ENCODE measurements at places on chromosomes 6 and 20. TPM values are rescaled to one million over a fixed set of nuclear protein-coding genes. Genes with fewer than 3 reads are reported as not detected.

DNA sequence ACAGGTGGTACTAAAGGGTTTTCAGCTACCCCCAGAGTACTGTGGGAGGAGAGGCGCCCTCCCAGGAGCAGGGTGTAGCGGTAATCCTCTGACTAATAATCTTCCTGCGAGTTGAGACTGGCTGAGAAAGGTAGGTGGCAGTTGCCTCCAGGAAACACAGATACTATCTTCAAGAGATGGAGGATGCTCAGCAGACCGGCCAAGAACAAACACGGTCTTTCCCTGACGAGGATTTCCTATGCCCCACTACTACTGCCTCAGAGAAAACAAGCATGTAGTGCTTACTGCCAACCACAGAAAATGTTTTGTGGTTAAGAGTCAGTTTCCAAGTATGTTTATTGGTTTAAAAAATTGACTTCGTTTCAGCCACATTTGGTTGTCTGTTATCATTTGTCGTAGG, 26.8 kb downstream of the C6orf89 start:
- no peak for DNase-seq

The IL17F gene
- not detected for total RNA-seq

GRCh38 chr6:11291582-11291981, 59.1 kb upstream of the NEDD9 start:
- DNase-seq: no peak

DNA sequence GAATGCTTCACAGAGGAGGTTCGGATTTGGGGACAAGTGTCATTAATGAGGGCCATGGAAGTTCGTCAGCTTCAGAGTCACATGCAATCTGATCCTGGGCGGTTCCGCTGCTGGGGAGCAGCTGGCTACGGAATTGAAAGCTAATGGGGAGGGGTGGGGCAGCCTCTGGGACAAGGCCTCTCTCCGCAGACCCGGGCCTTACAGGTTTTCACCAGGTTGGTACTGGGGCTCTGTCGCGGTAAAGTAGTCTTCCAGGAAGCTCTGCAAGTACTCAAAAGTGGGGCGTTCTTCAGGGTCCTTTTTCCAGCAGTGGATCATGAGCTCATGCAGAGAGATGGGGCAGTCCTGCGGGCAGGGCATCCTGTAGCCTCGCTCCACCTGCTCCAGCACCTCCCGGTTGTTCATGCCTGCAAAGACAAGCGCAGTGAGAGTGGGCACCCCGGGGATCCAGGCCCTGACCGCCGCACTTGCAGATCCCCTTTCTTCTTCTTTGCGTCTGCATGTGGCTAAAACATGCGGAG, 55.9 kb upstream of the TRAF3IP2 start:
- peak; percentile 80 for DNase-seq

- no peak for DNase-seq
These were observed 38.0 kb downstream of the C20orf203 start for GRCh38 chr20:32635764-32636163.

The BNIP5 gene
- not detected for total RNA-seq

The DBNDD2 gene
- 28.0 TPM for total RNA-seq

DNA sequence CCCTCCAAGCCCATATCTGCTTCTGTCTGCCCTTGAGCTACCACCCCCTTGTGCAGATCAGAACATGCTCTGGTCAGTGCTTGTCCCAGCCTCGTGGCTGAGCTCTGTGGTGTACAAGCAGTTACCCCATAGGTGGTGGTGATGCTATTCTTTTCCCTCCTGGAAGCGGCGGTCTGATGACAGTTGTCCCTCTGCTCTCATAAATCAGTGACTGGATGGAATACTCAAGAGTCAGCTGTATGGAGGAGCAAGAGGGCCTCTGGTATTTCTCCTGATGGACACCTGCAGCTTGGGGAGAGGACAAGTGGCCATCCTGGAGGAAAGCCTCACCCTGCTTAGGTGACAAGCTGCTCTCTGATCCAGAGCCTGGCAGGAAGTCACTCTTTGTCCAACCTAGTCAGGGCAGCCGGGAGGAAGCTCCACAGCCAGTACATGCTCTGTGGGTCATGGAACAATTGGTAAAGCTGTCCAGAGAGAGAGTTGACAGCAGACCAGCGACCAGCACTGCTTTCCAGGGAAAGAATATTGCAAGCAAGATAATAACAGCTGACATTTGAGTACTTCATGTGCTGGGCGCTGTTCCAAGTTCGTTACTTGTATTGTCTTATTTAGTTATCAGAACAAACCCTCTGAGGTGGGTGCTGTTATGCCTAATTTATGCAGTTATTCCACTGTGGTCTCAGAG, 47.1 kb downstream of the SCAND1 start:
- DNase-seq: no peak

GRCh38 chr6:66568271-66568670, 861.2 kb upstream of the EYS start:
- DNase-seq: peak; percentile 33

The MLN gene
- total RNA-seq: not detected

DNA sequence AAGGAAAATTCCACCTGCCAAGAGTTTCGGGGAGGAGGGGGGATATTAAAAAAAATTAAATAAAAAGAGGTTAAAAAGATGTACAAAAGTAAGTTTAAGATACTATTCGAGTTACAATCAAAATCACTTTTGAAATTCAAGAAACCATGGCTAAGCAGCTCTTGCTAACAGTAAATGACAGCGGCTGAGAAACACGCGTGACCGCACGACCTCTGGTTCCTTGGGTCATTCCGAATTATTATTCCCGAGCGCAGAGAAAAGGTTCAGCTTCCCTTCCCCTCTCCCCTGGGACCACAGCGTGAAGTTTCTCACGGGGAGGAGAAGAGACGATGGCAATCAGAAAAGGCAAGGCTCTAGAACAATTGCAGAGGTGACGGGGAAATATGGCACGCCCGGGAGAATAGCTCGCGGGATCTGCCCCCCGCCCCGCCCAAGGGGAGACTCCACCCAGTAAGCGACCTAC, 496 bp downstream of the TMEM242 start:
- peak; percentile 77 for DNase-seq

- DNase-seq: no peak
These were observed 191.8 kb upstream of the MAN1A1 start for GRCh38 chr6:119541132-119541905.

DNA sequence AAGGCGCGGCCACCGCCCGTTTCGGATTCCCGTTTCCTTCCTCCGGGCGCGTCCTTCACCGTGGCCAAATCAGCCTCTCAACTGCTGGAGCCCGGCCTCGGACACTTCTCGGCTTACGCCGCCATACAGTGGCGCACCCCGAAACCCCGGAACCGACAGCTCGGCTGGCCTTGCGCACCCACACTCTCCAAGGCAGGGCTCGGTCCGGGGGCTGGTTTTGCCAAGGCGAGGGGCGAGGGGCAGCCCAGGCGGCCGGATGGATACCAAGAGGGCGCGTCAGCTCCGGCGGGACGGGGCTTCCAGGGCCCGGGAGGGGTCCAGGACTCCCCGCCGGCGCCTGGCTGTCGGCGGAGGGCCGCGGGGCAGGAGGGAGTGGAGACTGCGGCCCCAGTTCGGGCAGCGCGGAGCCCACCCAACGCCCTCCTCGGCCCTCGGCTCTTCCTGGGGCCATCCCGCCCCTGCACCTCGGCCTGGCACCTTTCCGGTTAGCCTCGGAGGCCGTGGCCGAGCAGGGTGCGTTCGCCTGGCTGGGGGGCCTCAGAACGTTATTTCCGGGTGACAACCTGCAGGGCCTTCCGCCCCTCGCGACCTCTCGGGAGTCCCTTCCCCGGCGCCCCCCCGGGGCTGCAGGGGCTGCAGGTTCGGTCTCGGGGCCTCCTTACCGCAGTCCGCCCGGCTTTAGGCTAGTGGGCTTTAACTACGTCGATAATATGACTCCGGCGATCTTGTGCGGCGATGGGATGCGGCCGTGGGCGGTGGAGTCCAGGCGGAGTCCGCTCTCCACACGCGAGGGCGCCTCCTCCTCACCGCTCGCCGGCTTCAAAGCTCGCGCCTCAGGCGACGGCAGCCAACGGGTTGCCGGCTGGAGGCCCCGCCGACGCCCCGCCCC, 697 bp upstream of the CEP43 start:
- peak; percentile 60 for DNase-seq

DNA sequence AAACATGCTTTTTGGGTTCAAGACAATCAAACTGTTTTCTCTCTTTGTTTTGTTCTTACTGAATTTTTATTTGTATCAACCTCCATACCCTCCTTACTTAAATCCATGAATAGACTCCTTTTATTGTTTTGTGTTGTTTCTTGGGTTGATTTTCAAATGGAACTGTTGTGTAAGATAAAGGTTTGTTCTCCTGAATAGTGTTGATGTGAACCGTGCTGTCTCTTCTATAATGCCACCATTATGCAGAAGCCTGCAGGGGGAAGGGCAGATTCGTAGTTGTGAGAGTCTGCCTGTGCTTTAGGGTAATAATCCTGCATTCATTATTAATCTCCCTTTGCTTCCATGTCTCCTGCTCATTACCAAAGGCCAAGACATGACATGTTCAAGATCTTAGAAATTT, 105.9 kb downstream of the CDKAL1 start:
- no peak for DNase-seq

- DNase-seq: no peak
These were observed 75.9 kb upstream of the RGS17 start for GRCh38 chr6:153207006-153207405.

GRCh38 chr6:27209659-27210269, 37.7 kb upstream of the PRSS16 start:
- peak; percentile 40 for DNase-seq

All from GM23338 (cell line).